ENCODE measurements at places on chromosomes 7 and 10.

DNA sequence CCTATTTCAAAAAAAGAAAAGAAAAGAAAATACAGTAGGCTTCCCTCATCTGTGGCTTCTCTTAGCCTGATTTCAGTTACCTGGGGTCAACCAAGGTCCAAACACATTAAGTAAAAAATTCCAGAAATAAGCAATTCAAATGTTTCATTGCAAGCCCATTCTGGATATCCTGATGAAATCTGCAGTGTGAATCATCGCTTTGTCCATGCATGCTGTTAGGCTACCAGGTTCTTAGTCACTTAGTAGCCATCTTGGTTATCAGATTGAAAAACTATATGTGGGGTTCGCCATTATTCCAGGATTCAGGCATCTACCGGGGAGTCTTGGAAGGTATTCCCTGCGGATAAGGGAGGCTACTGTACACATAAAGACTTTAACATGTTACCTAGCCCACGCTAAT, 991 bp upstream of the FAM204A start:
- DNase-seq: no peak

DNA sequence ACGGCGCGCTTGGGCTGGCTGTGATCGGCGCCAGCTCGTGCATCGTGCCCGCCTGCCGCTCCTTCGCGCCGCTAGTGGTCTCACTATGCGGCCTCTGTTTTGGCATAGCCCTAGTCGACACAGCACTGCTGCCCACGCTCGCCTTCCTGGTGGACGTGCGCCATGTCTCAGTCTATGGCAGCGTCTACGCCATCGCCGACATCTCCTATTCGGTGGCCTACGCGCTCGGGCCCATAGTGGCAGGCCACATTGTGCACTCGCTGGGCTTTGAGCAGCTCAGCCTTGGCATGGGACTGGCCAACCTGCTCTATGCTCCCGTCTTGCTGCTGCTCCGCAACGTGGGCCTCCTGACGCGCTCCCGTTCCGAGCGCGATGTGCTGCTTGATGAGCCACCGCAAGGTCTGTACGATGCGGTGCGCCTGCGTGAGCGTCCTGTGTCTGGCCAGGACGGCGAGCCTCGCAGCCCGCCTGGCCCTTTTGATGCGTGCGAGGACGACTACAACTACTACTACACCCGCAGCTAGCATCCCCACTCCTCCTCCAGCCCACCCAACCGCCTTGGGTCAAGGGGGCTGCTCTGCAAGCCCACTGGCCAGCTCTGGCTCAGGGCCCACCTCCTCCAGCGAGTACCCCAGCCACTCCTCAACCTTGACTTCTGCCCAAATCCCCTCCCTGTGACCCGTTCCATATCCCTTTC, 1.9 kb downstream of the SLC18A3 start:
- DNase-seq: no peak

- no peak for DNase-seq
Measured at GRCh38 chr7:55185941-55186609, 167.3 kb downstream of the EGFR start.

DNA sequence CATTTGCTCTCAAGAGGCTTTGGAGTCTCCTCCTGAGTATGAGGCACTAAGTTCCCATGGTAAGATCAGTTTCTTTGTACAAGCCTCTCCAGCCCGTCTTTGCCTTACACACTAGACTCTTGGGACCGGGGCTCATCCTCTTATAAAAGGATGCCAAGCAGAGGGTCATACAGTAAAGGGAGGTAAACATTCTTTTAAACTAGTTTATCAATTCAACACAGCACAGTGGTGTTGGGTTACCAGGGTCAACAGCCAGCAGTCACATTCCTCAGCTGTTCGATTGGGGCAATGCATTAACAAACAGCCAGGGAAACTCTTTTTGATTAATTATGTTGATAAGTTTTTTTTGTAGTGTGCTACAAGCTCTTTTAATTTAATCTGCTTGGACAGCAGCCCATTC, 37.8 kb downstream of the HHEX start:
- DNase-seq: no peak

GRCh38 chr7:936386-937054, 18.0 kb downstream of the ADAP1 start:
- no peak for DNase-seq

DNA sequence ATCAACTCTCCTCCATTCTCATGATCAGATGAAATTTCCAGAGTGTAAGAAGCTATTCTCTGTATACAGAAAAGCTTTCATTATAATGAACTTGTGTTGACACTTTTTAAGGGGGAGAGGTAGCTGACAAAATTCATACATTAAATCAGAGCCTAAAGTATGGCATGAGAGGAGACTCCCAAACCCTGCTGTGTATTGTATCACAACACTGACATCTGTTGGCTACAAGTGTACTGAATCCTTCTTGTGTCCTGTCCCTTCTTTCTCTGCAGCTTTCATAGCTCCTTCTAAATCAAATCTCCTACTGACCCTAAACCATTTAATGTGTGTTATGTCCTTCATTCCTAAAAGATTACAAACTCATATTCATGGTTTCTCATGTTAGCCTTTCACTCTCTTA, 70.9 kb downstream of the GCC1 start:
- DNase-seq: no peak

- no peak for DNase-seq
Measured at GRCh38 chr7:46281071-46281470, 360.0 kb upstream of the IGFBP3 start.

- no peak for DNase-seq
Measured at GRCh38 chr7:54825368-54825767, 66.4 kb upstream of the SEC61G start.

DNA sequence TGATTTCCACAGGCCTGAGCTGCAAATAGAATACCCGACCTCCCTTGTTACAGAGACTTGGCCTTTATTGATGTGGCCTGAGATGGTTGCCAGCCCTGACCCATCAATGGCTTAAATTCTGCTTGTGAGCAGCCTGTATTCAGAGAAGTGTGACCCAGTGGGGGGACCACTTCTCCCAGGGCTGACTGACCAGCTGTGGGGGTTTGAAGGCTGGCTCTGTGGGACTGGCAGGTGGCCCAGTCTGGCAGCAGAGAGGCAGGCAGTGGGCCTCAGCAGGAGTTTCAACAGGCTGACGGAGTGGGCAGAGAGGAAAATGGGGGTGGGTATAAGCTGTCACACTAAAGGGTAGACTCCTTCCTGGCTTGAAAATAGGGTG, 12.2 kb upstream of the PPIF start:
- DNase-seq: no peak

DNA sequence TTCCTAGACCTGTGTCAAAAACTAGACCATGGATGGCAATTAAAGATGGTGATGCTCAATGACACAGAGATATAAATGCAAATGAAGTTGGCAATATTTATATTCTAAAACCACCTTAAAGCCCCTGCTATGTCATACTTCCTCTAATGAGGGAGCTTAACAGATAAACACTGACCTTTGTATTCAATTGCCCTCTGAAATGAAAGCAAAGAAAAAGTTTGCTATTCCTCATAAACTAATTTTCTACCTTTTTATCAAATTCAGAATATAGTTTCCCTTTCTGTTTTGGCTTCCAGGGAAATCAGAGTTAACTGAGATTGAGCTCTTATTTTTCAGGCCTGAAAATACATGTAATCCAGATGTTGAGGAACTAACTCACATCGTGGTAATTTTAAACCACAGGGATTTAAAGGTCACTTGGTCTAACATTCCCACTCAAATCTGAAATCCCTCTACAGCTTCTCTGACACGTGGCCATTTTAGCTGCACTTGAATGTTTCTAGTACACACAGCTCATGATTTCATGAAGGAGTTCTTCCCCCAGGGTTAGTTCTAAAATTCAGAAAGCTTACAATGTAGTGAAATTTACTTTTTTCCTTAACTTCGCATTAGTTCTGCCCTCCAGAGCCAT, 37.9 kb upstream of the ABCB5 start:
- DNase-seq: no peak

- no peak for DNase-seq
Measured at GRCh38 chr7:156496363-156496769, 144.2 kb upstream of the RNF32 start.

- no peak for DNase-seq
Measured at GRCh38 chr7:2269991-2270460, 28.0 kb downstream of the NUDT1 start.

DNA sequence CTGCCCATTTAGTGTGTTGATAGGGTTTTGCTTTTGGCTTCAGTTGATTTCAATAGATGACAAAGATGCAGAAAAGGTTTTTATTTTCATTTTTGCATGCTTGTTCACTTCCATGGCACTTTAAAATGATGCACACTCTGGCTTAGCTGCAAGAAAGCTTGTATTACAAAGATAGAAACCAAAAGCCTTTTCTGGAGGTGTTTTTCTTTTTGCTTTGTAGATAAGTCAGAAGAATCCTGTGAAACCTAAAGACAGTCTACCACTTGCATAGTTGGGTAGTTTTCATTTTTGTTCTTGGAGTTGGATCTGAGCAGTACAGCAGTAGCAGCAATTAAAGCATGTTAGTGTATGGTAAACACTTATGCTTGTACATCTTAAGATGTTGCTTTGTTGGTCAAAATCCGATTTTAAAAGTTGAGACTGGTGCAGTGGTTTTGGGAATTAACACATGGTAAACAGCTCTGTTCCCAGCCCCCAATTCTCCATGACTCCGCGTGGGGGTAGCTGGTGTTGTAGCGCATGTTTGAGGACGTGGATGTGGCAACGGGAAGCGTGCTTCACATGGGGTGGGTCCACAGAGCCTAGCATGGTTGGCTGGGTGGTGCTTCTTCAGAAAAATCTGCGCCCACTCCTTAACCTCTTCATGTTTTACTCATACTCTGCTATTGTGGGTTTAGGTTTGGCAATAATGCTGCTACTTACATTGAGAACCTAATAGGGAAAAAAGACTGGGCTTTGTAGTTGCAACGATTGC, 19.8 kb downstream of the CCNY start:
- no peak for DNase-seq

- DNase-seq: no peak
Measured at GRCh38 chr10:11522821-11523245, 88.6 kb downstream of the USP6NL start.

DNA sequence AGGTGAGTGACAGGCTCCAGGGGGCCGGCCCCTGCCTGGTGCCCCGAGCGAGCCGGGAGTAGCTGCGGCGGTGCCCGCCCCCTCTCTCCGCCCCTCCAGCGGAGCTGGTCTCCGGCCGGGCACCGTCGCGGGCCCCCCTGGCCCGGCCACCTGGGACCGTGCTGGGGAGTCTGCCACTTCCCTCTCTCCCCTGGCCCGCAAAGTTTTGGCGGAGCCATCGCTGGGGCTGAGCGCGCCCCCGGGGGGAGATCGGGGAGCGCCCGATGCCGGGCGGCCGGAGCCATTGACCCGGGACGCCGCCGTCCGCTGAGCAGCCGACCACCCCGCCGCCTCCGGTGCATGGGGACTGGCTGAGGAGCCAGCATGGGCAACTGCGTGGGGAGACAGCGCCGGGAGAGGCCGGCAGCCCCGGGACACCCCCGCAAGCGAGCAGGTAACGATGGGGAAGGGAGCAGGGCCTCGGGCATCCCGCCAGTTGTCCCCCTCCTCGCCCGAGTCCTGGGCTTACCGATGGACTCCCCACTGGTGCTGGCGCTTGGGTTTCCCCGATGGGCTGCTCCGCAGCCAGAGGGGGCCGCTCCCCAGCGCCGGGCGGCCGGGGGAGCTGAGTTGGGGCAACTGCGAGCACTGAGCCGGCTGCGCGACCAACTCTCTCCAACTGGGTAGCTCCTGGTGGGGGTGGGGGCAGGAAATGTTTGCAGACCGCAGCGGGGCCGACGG, at the start of gene UBTD1:
UBTD1 (plus strand) TSS at position 84 of the 720 bp plus-strand sequence; CDS start at position 364, 280 bp downstream.
- peak; percentile 22 for DNase-seq

DNA sequence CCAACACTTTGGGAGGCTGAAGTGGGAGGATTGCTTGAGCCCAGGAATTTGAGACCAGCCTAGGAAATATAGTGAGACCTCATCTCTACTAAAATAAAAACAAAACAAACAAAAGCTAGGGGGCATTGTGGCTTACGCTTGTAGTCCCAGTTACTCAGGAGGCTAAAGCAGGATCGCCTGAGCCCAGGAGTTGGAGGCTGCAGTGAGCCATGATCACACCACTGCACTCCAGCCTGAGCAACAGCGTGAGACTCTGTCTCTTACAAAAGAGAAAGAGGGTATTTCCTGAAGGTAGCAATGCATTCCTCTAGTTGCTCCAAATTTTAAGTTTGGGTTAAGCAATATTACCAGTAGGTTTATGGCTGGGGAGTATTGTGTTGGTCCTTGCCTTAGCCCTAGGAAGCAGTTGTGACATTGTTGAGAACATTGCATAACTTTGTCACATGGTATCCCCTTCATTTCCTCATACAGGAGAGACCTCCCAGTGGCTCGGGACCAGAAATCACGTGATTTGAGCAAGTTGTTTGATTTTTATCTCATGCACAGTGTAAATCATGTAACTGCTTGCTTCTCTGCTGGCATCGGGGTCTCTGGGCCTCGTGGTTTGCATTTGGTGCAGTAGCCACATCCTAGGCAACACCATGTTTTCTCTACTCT, 23.3 kb upstream of the SMARCD3 start:
- DNase-seq: no peak

GRCh38 chr10:62860946-62861345, 44.8 kb upstream of the EGR2 start:
- DNase-seq: no peak

- no peak for DNase-seq
Measured at GRCh38 chr10:129605986-129606518, 139.0 kb downstream of the MGMT start.

Data from activated naive CD4-positive, alpha-beta T cell (primary cell).